Ammon's horn (tissue), 1 donor: ENCODE measurements at places on chromosomes 6 and 20.

DNA sequence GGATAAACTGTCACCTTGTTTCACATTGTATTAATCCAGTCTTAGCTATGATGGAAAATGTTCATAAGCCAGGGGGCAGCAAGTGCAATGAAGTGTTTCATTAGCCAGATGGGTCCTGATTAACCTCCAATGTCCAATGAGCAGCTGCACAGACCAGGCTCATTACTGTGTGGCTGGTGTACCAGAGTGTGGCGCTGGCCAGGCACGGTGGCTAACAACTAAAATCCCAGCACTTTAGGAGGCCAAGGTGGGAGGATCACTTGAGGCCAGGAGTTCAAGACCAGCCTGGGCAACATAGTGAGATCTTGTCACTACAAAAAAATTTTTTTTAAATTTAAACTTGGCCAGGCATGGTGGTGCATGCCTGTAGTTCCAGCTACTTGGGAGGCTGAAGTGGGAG, 201.7 kb upstream of the FOXQ1 start:
- no peak for DNase-seq

DNA sequence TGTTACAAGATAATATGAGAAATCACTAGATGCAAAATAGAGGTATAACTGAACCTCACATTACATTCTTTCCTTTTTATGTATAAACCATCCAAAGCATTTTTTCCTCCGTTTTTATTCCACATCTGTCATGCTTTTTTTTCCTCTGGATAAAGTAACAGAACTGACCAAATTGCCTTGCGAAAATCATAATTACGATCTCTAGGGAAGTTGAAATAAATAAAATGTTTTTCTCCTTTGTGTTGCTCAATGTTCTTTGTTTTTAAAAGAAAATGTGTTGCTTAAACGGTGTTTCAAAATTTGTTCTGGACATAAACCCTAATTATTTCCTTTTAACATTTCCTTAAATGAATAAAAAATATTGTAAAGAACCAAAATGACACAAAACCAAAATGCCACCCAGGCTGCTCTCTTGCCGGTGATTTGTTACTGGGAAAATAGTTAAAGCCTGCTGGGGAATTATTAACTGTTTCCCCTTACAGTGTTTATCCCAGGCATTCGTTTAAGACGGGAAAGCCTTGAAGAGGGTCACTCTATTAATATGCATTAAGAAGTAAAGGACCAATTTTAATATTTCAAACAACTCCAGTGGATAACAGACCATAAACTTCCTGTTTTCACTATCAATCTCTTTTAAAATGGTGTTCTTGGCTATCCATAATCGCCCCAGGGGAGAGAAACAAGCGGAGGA, 1.7 kb upstream of the ADGRB3 start:
- no peak for DNase-seq

- DNase-seq: peak; percentile 78
These were observed 25.5 kb upstream of the KCNK16 start for GRCh38 chr6:39347906-39348585.

DNA sequence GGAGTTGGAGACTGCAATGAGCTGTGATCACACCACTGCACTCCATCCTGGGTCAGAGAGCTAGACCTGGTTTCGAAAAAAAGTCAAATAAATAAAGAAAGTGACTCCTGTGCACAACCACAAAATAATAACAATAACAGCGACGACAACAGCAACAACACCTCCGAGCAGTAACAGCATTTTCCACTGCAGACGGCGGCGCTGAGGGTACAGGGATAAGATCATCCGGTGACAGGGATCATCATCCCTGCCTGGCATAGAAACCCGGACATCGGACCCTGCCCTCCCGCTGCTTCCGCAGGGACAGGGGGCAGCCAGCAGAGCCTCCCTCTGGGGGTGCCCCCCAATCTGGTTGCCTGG, 11.5 kb downstream of the SRXN1 start:
- DNase-seq: no peak

DNA sequence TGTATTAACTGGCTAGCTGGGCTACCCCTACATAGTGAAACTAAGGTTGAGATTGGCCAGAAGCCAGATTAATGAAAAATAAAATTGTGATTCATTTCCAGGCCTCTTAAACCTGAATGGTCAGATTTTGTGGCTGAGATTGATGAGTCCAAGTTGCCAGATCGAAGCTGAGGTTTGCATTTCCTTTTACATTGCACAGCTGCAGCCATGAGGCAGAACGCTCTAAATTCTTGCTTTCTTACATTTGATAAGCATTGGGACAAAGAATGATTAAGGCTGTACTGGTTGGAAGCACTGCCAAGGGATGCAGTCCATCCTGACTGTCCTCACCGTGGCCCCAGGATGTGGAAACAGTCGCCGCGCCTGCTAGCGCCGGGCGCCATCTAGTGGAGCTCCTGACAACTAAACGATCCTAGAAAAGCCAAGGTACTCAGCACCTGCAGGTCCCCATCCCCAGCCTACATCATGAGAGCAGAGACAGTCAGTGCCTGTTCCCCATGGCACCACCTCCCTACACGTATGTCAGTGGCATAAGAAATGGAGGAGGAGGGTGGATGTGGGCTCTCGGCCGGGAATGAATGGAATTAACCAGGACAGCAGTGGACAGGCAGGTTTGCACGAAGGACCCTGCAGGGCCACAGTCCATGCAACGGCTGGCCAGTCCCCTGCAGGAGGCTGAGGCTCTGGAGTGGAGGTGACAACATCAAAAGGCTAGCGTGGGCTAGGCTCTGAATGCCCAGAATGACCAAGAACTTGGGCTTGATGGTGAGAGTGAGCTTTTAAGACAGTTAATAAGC, 19.0 kb downstream of the PXDC1 start:
- DNase-seq: peak; percentile 88

- no peak for DNase-seq
These were observed 28.0 kb downstream of the SCML4 start for GRCh38 chr6:107796156-107796555.

- DNase-seq: peak; percentile 66
These were observed 253.2 kb downstream of the UST start for GRCh38 chr6:148999929-149000468.

DNA sequence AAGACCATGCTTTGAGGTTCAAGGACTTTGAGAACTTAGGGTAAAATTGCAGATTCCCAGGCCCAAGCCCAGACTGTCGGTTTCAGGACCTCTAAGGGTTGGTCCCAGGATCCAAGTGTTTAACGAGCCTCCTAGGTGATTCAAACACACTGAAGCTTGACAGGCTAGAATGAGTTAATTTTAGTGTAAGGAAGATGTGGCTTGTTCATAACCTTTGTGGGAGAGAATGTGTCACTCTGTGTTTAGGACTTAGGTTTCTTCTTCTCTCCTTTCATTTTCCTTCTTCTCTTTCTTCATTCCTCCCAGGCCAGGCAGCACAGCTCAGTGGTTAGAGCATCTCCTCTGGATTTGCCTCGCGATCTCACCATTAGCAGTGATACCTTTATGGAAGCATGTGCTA, 104.8 kb upstream of the KCNG1 start:
- no peak for DNase-seq

- DNase-seq: no peak
These were observed 127.2 kb upstream of the TAB2 start for GRCh38 chr6:149190224-149190831.

- peak; percentile 94 for DNase-seq
These were observed 398 bp downstream of the STK35 start for GRCh38 chr20:2101865-2102584.
